ENCODE measurements at places on chromosomes 3 and 15.

DNA sequence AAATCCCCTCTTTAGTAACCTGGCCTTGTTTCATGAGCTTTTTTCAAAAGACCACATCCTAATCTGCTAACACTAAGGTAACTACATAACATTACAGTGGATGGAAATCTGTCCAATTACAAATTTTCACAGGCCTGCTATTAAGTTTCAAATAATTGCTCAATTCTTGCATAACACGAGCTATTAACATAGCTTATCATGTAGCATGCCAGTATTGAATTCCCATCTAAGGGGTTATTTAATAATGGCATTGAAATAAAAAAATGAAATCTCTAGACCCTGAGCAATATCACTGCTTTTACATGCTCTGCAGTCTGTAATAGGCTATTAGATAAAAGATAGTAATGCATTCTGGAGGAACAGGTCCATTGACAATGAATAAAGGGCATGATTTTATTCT, 748.3 kb upstream of the NECTIN3 start:
- no peak for DNase-seq

- no peak for DNase-seq
These were observed 57.5 kb upstream of the LMCD1 start for GRCh38 chr3:8443829-8444791.

DNA sequence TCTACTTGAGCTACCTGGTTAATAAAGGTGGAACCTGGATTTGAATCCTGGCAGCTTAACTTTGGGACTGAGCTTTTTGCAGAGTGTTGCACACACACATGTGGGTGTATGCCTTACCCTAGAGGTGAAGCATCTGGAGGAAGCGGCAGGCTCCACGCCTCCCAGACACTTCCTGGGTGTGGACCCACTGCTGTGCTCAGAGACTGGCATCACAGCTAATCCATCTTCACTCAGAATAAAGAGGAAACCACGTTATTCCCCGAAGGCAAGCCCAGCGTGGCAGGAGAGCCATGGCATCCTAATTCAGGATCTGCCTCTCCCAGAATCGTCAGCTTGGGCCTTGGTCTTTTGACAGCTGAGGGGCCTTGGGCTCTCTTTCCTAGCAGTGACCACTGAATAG, 25.5 kb downstream of the CCDC13 start:
- DNase-seq: no peak

DNA sequence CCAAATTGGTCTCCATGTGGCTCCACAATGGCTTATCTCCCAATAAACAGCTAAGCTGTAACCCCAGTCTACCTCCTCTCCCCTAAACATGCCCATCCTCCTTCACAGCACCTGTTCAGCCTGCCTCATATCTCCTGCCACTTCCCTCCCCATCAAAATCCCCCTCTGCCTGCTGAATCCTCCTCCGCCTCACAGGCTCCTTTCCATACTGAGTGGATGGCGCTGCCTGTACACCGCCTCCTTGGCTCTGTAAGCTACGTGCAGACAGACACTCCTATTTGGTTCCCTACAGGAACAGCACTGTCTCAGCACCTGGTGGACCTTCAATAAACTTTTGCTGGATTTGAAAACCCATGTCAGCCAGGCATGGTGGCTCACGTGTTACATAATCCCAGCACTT, 53.7 kb downstream of the ADCY5 start:
- no peak for DNase-seq

DNA sequence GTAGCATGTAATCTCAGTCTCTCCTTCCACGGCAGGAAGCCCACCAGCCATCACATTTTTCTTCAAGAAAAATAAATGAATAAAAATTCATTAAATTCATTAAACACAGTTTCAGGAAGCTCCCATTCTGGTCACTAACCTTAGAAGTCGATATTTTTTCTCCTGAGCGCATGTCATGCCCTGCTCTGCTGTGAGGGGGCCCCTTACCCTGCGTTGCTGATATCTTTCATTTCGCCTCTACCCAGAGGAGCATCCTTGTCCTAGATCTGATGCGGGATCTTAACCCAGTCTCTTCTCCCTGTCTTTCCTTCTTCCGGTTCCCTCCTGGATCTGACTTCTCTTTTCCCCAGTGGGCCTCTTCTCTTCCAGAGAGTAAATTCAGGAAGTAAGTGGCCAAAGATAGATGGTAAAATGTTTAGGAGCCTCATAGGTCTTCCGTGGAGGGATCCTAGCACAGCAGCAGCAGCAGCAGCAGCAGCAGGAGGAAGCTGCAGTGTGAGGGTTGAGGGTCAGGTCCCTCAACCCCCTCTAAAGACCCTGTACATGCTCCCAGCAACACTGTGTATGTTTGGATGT, 1.4 kb upstream of the ILDR1 start:
- DNase-seq: no peak

DNA sequence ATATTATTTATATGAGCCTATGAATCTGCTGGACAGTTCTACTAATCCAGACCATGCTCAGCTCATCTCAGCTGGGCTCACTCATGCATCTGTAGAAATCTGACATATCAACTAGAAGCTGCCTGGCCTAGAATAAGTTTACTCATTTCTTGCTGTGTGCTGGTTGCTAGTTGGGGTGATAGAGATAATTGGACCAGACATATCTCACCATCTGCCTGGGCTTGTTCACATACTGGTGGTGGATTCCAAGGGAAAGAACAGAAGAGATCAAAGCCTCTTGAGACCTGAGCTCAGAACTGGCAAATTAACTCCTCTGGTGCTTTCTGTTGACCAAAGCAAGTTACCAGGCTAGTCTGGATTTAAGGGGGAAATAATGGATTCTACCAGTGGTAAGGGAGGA, 109.1 kb downstream of the NSUN3 start:
- no peak for DNase-seq

DNA sequence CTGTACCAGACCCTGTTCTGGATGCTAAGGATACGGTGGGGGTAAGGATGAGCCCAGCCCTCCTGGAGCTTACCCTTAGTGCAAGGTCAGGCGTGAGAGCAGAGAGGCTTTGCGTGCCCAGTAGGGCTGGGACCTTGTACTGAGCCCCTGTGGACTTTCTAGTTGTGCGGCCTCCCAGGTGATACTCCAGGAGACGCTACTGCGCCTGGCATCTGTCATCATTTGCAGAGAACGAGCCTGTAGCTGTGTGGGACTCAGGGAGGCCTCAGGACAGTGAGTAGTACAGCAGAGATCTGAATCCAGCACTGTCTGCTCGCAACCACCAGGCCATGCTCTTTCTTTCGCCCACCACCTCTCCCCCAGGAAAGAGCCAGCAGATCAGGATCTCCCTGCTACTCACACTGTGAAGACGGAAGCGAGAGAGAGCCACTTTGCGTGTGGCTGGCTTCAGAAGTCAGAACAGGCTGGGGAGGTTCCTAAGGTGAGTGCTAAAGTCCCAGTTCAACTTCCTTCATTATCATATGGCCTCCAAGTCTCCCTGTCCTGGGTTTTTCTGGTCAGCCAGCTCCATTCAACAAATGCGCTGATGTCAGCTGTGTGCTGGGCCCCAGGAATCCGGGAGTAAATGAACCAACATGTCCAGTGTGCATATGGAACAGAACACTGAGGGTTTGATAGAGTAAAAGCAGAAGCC, 38.2 kb upstream of the ITGA11 start:
- no peak for DNase-seq

- no peak for DNase-seq
These were observed 27.7 kb downstream of the SEMA6D start for GRCh38 chr15:47744973-47745372.
